ENCODE measurements at places on chromosomes 6 and 20. TPM values are rescaled to one million over a fixed set of nuclear protein-coding genes. Genes with fewer than 3 reads are reported as not detected.

B3GAT2 gene
- 0.09 TPM for total RNA-seq

NOTCH4 gene
- total RNA-seq, result 4.7 TPM

ULBP1 gene
- total RNA-seq, result 2.5 TPM

ULBP3 gene
- 8.4 TPM for total RNA-seq

PPT2 gene
- 29.1 TPM for total RNA-seq

JPH2 gene
- 0.59 TPM for total RNA-seq

SLC22A23 gene
- total RNA-seq, result 3.9 TPM

GSS gene
- total RNA-seq, result 116 TPM

BANF2 gene
- total RNA-seq, result not detected

ADGB gene
- total RNA-seq, result not detected

SLC4A11 gene
- total RNA-seq, result 9.4 TPM

DDRGK1 gene
- total RNA-seq, result 36.3 TPM

AURKA gene
- 75.5 TPM for total RNA-seq

TFAP2D gene
- not detected for total RNA-seq

C4A gene
- total RNA-seq, result 20.8 TPM

PHACTR3 gene
- 10.0 TPM for total RNA-seq

TRIM15 gene
- 13.5 TPM for total RNA-seq

CTCFL gene
- total RNA-seq, result not detected

TRIM10 gene
- 2.7 TPM for total RNA-seq

COL9A3 gene
- 2.7 TPM for total RNA-seq

ZNF451 gene
- total RNA-seq, result 61.7 TPM

BTBD3 gene
- 29.6 TPM for total RNA-seq

TNFRSF6B gene
- total RNA-seq, result not detected

GLP1R gene
- total RNA-seq, result 4.8 TPM

DNAH8 gene
- 0.05 TPM for total RNA-seq

EYA4 gene
- 38.8 TPM for total RNA-seq

SNAP91 gene
- total RNA-seq, result not detected

FRS3 gene
- total RNA-seq, result 5.0 TPM

CRIP3 gene
- 5.4 TPM for total RNA-seq

ADAM33 gene
- total RNA-seq, result not detected

TNFRSF21 gene
- total RNA-seq, result 282 TPM

PPP2R5D gene
- total RNA-seq, result 49.4 TPM

NKX2-2 gene
- total RNA-seq, result not detected

C20orf96 gene
- 7.3 TPM for total RNA-seq

PRPH2 gene
- total RNA-seq, result not detected

DNAAF9 gene
- 7.4 TPM for total RNA-seq

GFRA4 gene
- total RNA-seq, result not detected

LPIN3 gene
- total RNA-seq, result 23.5 TPM

TMC2 gene
- not detected for total RNA-seq

CTAGE9 gene
- total RNA-seq, result not detected

ADGRF5 gene
- 0.07 TPM for total RNA-seq

UTRN gene
- 109 TPM for total RNA-seq

SSTR4 gene
- total RNA-seq, result not detected

PHACTR1 gene
- 0.21 TPM for total RNA-seq

METTL24 gene
- not detected for total RNA-seq

KIF6 gene
- not detected for total RNA-seq

RSPH3 gene
- 12.5 TPM for total RNA-seq

PSORS1C1 gene
- total RNA-seq, result 11.0 TPM

PDSS2 gene
- 14.6 TPM for total RNA-seq

MEI4 gene
- 0.09 TPM for total RNA-seq

ZSCAN23 gene
- 1.8 TPM for total RNA-seq

BFSP1 gene
- 0.81 TPM for total RNA-seq

MTCH1 gene
- total RNA-seq, result 288 TPM

Measured in Calu3 (cell line).